ENCODE measurements at places on chromosomes 4 and X. TPM values are rescaled to one million over a fixed set of nuclear protein-coding genes. Genes with fewer than 3 reads are reported as not detected.

GRCh38 chrX:43998374-43998773 is 25.2 kb upstream of the NDP start:
- no peaks in the 10 kb centered on the region for H3K36me3 ChIP-seq
- H3K27me3 ChIP-seq, result no peaks in the 10 kb centered on the region
- no peak overlapping the region for H3K4me3 ChIP-seq
- no peaks in the 10 kb centered on the region for H3K4me1 ChIP-seq
- no peak for DNase-seq

GRCh38 chrX:79082899-79083298 is 61.6 kb upstream of the GPR174 start:
- H3K4me3 ChIP-seq, result no peak overlapping the region
- no peaks in the 10 kb centered on the region for H3K4me1 ChIP-seq
- H3K27ac ChIP-seq, result no peak overlapping the region
- no peaks in the 10 kb centered on the region for H3K36me3 ChIP-seq

- H3K4me1 ChIP-seq, result peaks cover 4% of the 10 kb centered on the region
- H3K36me3 ChIP-seq, result peaks cover 8% of the 10 kb centered on the region
- H3K27me3 ChIP-seq, result no peaks in the 10 kb centered on the region
- H3K4me3 ChIP-seq, result peak overlapping the region; percentile 85
Measured at GRCh38 chrX:154375156-154375504, 696 bp upstream of the FLNA start.

DNA sequence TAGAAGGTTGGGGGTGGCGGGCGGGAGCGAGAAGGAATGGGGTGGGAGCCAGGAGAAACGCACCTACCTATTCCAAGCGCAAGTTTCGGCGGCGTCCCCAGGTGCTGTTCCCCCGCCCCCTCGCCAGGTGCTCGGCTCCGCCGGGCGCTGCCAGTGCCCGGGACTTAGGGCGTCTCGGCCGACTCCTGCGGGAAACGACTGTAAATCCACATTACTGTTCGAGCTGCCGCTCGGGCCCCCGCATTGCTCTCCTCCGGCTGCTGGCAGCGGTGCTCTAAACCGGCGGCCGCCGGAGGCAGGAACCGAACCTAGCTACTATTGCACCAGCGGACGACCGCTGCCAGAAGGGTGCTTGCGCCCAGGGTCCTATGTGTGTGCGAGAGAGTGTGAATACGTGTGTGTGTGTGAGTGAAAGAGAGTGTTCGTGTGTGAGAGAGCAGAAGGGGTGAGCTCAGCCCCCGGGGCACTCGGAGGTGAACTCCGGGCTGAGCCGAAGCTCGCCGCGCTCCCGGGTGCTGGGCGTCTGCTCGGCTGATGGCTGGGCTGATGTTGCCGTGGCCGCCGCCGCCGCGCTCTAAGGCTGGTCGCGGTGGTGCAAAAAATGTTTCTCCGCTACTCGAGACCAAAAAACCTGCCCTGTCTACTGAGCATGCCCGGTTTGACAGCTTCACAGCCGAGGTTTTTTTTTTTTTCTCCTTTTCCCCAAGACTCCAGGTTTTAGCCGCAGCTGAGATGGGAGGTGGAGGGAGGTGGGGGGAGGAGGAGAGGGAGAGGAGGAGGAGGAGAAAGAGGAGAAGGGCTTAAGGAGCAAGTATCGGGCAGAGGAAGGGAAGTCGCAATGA is 115.7 kb upstream of the TEX13C start:
- H3K27me3 ChIP-seq, result peaks cover 17% of the 10 kb centered on the region
- H3K27ac ChIP-seq, result no peak overlapping the region
- H3K36me3 ChIP-seq, result no peaks in the 10 kb centered on the region
- peaks cover 33% of the 10 kb centered on the region for H3K4me1 ChIP-seq
- peak; percentile 62 for DNase-seq

DNA sequence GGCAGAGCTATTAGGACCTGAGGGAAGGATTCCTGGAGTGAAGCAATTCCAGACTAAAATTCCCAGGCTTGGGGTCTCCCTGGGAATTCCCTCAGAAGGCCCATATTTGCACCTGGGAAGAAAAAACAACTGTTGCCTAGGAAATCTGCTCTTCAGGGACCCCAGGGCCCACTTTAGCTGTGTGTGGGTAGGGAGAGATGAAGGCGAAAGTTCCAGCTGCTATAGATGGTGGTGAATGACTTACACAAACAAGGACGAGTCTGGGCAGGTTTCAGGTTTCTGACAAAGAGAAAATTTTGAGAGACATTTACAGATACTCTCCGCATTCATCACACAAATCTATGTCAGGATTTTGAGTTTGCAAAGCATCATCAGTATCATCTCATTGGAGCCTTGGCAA is 126.1 kb downstream of the GPC3 start:
- no peak for DNase-seq
- H3K4me1 ChIP-seq, result no peaks in the 10 kb centered on the region
- no peak overlapping the region for H3K4me3 ChIP-seq

The MAGEB1 gene
- total RNA-seq, result not detected

The PKD2 gene
- 209 TPM for total RNA-seq
